H54 (cell line): ENCODE measurements at places on chromosomes 6 and 20.

DNA sequence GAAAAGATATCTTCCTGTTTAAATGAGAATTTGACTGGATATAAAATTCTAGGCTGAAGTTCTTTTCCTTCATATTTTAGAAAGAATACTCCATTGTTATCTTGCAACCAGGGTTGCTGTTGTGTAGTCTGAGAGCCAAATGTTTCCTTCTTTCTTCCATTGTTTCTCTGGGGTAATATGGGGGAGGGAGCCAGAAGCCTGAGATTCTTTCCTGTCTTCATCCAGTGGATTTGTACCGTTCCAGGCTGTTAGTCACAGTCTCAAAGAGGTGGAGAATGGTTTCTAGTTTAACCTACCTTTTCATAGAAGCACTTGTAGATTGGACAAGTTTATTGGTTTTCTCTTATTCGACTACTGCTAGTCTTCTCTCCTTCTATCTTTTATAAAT lies 6.1 kb upstream of the ULBP3 start:
- DNase-seq = no peak

GRCh38 chr6:46024124-46024769 lies 8.6 kb upstream of the CLIC5 start:
- no peak for DNase-seq

- DNase-seq = no peak
These were observed 108.5 kb upstream of the PRND start for GRCh38 chr20:4613184-4613583.

DNA sequence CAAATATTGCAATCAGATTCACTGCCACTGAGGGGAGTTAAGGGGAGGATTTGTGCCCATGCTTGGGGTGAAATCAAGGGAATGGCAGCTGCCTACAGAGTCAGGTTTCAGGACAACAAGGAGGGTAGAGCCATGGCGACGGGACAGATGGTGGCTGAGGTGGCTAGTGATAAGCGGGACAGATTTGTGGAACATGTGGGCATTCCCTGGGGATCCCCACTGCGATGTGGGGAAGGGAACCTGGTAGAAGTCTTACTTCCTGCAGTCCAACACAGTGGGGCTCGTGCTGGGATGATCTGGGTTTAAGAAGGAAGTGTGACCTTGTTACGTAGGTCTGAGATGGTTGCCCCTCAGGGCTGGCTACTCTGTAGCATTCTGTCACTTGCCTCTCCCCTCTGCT lies 292.0 kb upstream of the JARID2 start:
- no peak for DNase-seq

- no peak for DNase-seq
These were observed 29.1 kb upstream of the ZC3H12D start for GRCh38 chr6:149513915-149514314.

GRCh38 chr20:63129991-63130657 lies 85.8 kb downstream of the YTHDF1 start:
- no peak for DNase-seq

DNA sequence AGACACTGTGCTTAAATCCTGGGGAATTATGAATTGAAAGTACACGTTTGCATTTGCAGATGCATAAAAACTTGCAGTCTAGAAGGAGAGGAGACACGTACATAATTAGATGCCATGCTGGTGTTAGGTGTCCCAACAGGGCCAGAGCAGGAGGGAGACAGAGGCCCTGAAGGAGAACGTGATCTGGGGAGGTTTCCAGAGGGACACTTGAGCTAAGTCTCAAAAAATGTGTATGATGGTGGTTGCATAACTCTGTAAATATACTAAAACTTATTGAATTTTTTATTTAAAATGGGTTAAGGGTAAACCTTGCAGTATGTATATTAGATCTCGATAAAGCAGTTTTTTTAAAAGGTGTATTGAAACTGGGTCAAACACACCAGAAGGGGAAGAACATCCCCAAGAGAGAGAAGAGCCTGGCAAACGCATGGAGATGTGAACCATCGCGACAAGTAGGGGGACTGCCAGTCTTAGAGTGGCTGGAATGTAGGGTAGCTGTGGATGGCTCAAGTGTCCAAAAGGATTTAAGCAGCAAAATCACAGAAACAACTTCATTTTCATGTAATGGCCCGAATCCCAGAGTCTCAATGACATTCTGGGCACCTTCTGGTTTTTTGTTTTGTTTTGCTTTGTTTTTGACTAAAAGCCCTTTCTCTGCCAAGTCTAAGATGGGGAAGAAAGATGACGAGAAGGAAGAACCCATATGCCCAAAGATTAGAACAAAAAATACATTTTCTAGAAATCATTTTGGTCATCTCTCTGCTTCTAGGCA lies 15.3 kb downstream of the TRAF3IP2 start:
- no peak for DNase-seq

GRCh38 chr20:19944772-19945459 lies 72.2 kb upstream of the NAA20 start:
- no peak for DNase-seq

DNA sequence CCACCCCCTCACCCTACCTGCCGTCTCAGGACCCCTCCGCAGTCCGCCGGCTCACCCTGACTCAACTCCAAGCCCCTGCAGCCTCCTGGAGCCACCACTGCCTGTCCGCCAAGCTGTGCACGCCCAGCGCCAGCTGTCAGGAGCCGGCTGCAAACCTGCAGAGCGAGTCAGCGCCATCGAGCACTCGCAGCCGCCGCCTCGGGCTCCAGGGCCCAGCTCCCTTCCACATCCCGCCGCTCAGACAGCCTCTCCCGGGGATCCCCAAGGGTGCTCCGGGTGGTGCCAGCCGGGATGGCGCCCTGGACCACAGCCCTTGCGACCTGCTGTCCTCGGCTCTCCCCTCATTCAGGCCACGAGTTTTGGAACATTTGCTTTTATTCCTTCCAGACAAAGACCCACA lies 4.3 kb downstream of the TNNC2 start:
- no peak for DNase-seq

DNA sequence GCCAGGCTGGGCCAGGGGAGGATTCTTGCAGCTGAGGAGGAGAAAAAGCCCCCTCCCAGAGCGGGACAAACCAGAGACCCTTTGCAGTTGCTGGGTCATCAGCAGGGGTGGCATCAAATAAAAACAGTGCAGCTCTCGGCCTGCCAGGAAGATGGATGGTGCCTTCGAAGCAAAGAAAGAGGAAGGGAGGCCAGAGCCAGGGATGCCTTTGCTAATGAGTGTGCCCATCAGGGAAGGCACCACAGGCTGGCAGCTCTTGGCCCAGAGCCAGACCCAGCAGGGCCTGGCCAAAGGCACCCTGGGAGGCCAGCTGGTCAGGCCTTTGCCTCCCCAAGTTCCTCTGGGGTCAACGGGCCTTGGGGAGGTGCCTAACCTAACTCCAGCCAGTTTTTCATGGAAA lies 26.3 kb upstream of the ZNF318 start:
- peak; percentile 39 for DNase-seq

GRCh38 chr6:145727817-145728388 lies 7.4 kb downstream of the EPM2A start:
- DNase-seq = no peak

- no peak for DNase-seq
These were observed 126.4 kb downstream of the BANF2 start for GRCh38 chr20:17825960-17826843.

DNA sequence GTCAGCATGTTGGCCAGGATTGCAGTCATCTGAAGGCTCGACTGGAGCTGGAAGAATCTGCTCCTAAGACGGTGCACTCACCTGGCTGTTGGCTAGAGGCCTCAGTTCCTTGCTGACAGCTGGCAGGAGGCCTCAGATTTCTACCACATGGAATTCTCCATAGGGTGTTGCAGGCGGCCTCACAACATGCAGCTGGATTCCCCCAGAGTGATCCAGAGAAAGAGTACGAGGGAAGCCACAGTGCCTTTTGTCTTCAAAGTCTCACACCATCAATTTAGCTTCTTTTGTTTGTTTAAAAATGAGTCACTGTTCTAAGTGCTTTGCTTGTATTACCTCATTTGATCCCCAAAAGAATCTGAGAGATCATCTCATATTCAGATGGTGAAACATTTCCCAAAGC lies 65.5 kb upstream of the FYN start:
- peak; percentile 4 for DNase-seq

DNA sequence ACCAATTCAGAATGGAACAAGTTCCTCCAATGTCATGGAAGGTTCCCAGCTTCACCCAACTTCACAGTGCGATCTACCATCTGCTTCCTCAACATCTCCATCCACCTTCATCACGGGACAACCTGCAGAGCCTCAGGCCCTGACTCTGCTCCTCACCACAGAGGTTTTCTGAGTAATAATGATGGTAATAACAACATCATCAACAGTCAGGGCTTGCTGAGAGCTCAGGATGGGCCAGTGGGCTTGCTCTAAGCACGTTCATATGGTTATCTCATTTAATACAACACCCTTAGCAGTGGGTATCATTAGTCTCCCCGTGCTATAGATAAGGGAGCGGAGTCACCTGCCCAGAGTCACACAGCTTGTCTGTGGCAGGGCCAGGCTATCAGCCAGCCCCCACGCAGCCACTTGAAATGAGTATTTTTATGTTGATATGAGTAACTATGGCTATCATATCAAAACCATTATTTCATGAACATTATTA lies 38.6 kb downstream of the PREX1 start:
- DNase-seq = no peak

- no peak for DNase-seq
These were observed 154.9 kb upstream of the BEND6 start for GRCh38 chr6:56799989-56800388.

GRCh38 chr20:61534346-61534745 lies 282.3 kb downstream of the CDH4 start:
- DNase-seq = no peak

DNA sequence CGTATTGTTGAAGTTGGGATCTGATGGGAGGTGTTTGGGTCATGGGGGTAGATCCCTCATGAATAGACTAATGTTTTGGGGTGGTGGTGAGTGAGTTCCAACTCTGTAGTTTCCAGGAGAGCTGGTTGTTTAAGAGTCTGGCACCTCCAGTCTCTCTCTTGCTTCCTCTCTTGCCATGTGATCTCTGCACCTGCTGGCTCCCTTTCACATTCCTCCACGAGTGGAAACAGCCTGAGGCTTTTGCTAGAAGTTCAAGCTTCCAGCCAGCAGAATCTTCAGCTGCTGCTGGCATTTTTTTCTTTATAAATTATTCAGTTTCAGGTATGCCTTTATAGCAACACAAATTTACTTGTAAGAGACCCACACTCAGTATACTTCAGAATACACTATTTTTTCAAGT lies 1021.6 kb downstream of the EYS start:
- DNase-seq = no peak

DNA sequence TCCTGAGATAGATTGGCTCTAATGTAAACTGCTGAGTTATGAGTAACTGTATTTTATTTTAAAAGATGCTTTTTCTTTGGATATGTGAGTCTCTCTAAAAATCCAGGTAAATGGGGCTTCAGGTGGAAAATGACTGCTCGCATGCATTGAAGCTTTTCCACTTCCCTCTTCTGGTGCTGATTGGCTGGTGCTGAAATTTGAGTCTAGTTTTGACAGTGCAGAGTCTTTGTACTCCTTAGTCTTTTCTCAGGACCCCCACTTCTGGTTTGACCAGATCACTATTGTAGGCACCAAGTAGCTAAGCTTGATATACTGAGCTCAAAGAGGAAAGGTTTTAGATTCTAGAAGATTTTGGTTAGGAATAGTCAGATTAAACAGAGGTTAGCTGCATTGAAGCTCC lies 60.7 kb upstream of the TULP4 start:
- no peak for DNase-seq

DNA sequence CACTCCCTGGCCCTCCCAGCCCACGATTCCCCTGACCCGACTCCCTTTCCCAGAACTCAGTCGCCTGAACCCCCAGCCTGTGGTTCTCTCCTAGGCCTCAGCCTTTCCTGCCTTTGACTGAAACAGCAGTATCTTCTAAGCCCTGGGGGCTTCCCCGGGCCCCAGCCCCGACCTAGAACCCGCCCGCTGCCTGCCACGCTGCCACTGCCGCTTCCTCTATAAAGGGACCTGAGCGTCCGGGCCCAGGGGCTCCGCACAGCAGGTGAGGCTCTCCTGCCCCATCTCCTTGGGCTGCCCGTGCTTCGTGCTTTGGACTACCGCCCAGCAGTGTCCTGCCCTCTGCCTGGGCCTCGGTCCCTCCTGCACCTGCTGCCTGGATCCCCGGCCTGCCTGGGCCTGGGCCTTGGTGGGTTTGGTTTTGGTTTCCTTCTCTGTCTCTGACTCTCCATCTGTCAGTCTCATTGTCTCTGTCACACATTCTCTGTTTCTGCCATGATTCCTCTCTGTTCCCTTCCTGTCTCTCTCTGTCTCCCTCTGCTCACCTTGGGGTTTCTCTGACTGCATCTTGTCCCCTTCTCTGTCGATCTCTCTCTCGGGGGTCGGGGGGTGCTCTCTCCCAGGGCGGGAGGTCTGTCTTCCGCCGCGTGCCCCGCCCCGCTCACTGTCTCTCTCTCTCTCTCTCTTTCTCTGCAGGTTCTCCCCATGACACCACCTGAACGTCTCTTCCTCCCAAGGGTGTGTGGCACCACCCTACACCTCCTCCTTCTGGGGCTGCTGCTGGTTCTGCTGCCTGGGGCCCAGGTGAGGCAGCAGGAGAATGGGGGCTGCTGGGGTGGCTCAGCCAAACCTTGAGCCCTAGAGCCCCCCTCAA lies at the start of gene LTA:
Gene LTA (plus strand): TSS at position 249 of the 871 bp plus-strand sequence. CDS start 454 bp downstream, at position 703.
- no peak for DNase-seq

DNA sequence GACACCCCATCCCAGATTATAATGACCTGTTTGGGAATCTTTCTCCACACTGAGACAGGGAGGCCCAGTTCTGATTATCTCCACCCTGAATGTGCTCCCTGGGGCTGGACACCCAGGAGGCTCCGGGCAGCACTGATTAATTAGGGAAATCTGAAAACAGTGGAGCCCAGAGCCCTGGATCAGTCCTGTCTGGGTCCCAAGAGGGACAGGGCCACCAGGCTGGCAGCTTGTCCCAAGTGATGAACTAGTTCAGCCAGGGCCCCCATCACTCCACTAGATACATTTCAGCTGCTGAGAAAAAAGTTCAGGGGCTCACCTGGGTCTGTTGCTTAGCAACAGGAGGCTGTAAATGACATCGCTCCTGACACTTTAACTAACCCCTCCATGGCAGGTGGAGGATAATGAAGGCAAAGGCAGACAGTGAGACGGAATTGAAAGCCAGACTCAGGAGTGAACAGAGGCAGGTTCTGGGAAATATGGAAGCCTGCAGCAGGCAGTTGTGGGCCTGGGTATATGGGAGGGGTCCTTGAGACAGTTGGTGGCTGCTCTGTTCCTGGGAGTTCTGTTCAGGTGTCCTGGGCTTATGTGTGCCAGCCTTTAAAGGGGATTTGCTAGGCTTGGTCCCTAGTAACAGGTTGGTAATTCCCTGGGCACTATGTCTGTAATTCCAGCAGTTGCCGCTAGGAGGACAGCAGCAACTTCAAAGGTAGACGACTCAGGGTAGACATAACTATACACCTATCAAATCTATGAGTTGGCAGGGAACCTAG lies 78.3 kb upstream of the CTNNBL1 start:
- peak; percentile 20 for DNase-seq

- no peak for DNase-seq
These were observed 22.1 kb upstream of the TINAG start for GRCh38 chr6:54286141-54286540.

DNA sequence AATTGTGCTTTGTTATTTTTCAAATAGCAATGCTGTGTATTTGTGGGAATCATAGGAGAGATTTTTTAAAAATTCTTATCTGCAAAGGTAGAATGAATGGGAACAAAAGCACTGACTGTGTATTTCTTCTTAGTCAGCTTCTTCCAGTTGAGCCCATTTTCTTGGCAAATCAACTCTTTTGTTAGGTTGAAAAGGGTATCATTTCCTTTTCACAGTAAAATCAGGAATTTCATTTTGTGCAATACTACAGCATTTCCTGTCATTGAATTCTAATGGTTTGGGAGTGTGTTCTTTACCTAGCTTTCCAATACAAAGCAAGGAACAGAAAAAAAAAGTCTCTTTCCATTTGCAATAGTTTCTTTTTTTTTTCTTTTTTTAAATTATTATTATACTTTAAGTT lies 19.0 kb upstream of the EXOC2 start:
- no peak for DNase-seq
